ENCODE measurements at places on chromosomes 12 and 14.

- no peak for DNase-seq
Observed at GRCh38 chr12:57604992-57605810, 577 bp downstream of the DTX3 start.

DNA sequence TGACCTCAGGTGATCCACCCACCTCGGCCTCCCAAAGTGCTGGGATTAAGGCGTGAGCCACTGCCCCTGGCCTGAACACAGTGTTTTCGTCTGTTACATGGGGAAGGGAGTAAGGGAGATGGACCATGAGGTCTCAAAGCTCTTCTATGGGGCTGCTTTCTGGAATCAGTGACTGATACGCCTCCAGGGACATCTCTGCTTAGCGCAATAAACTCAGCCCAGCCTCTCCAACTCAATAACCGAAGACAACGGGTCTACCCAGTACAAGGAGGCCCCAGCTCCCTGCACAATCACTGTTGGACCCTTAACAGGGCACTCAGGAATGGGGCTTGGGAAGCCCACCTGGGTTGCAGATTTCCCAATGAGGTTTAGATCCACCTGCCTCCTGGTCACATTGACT lies 42.6 kb upstream of the CHGA start:
- DNase-seq, result no peak

DNA sequence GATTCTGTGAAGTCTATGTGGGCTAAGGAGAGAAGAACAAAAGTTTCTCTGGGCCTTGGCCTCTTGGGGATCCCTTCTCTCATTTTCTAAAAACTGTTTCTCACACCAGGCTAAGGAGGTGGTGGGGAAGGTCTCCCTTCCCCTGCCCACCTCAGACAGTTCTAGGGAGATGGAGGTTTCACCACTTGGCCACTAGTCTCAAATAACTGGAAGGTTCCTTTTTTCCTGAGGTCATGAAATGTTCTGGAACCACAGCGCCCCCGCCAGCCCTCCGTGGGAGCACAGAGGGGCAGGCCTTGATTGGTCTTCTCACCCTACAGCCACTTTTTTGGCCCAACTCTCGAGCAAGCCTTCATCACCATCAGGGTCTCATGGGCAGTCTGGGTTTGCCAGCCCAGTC lies 12.6 kb downstream of the C12orf43 start:
- DNase-seq, result no peak

- DNase-seq, result no peak
Observed at GRCh38 chr12:124802361-124802760, 61.3 kb downstream of the SCARB1 start.

DNA sequence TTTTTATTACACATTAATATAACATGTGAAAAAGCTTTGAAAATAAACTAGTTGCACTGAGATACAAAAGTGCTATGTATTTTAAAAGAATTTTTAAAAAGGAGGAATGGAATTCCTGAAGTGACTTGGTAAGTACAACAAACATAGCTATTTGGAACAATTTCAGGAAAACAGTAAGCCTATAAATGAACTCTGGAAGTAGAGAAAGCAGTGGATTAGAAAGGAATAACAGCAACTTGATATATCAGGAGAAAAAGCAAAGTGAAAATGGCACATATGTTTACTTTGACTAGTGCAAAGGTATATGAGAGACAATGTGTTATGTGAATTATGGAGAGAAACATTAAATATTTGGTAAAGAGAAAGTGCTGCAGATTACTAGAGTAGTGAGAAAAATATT lies 811.7 kb downstream of the C12orf50 start:
- DNase-seq, result no peak

GRCh38 chr14:101876555-101876938 lies 87.8 kb upstream of the DYNC1H1 start:
- DNase-seq, result peak; percentile 28

GRCh38 chr12:14886271-14886670 lies 617 bp upstream of the MGP start:
- no peak for DNase-seq

DNA sequence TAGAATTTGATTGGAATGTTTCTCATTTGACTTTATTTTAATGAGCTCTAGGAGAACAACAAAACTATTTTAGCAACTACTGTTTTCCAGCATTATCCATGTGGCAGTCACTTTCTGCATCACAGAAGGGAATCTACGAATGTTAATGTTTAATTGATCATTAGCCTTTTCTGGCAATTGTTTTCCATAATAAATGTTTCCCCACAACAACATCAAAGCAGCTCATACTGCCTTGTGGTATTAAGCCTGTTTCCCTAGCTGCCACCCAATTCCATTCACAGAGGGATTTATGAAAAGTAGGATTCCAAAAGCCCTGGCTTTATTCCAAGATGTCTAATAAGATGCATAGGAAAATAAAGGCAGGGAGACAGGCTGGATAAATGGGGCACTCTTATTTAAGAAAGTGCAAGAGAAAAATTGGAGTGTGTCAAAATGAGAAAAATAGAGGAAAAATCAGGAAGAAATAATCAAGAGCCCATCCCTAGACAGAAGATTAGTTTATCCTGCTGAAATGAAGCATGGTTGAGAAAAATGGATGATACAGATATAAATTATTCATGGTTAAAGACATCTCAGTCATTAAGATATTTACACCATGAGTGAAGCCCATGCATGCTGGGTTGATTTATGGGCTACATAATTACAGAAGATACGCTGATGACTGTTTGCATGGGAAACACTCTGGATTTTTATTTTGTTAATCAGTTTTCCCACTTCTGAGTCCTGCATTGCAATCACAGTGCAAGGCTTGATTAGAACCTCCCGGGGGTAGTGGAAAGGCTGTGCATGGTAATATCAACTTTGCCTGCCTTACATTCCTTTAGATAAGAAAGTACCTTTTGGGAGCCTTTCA lies 180.3 kb downstream of the HELB start:
- no peak for DNase-seq

DNA sequence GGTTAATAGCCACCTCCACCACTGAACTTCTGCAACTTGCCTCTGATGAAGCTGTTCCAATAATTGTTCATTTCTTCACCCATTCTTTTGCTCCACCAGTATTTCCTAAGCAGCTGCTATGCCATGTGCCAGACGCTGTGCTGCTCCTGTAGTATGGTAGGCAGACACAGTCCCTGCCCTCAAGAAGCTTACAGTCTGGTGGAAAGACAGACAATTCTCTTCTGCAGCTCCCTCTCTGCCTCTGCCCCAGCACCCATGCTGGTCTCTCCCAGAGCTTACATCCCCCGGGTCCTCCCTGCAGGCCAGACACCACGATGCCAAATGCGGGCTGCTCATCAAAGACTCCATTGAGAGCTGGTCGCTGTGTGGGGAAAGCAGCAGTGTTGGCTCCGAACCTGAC lies 111.6 kb upstream of the ESRRB start:
- no peak for DNase-seq

- DNase-seq, result no peak
Observed at GRCh38 chr14:50347521-50347920, 35.4 kb downstream of the DMAC2L start.

- DNase-seq, result no peak
Observed at GRCh38 chr14:56989359-56989758, 179.1 kb upstream of the OTX2 start.

DNA sequence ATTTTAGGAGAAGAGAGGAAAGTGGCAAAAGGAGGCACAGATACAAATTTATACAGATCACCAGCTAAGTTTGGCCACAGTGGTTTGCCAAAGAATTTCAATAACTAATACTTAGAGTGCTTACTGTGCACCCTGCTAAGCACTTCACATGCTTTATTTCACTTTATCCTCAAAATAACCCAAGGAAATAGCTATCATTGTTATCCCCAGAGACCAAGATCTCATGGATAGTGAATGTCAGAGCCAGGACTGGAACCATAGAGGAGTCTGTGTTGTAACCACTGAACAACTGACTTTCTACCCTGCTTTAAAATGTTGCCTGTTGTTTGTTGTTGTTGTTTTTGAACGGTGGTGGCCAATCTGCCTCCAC lies 1.3 kb upstream of the TCP11L2 start:
- DNase-seq, result peak; percentile 32

DNA sequence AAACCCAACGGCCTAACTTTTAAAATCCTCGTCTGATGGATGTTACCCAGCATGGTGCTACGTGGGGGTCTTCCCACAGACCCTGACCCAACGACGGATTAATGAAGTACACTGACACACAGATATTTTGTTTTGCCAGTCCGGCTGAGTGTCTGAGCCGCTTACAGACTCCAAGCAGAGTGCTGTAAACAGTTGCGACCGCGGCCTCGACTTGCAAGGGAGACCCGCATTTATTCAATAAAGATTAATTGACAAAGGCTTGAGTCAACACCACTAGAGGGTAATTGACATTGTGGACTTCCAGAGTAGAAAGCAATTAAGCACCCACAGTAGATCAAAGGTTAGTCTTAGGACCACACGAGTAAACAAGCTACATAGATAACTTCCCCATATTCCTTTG lies 1042.4 kb downstream of the AACS start:
- no peak for DNase-seq

- no peak for DNase-seq
Observed at GRCh38 chr12:79360936-79361335, 329.8 kb downstream of the PAWR start.

DNA sequence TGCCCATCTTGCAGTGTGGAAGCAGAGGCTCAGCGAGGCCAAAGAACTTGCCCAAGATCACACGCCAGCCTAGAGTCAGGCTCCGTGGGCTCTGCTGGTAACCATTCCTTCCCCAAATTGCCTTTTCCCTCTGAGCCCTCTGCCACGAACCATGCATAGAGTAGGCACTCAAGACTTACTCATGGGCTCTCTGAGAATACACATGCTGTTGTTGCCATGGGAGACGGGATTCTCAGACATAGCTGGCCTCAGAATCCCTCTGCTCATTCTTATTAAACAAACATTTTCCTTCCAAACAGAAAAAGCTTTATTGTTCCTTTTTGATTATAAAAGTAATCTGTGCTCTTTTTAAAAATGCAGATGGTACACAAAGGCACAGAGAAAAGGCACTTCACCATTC lies 52.5 kb upstream of the WSCD2 start:
- no peak for DNase-seq

Measured in AG09309 (cell line).